ENCODE measurements at places on chromosomes 11 and 22.

DNA sequence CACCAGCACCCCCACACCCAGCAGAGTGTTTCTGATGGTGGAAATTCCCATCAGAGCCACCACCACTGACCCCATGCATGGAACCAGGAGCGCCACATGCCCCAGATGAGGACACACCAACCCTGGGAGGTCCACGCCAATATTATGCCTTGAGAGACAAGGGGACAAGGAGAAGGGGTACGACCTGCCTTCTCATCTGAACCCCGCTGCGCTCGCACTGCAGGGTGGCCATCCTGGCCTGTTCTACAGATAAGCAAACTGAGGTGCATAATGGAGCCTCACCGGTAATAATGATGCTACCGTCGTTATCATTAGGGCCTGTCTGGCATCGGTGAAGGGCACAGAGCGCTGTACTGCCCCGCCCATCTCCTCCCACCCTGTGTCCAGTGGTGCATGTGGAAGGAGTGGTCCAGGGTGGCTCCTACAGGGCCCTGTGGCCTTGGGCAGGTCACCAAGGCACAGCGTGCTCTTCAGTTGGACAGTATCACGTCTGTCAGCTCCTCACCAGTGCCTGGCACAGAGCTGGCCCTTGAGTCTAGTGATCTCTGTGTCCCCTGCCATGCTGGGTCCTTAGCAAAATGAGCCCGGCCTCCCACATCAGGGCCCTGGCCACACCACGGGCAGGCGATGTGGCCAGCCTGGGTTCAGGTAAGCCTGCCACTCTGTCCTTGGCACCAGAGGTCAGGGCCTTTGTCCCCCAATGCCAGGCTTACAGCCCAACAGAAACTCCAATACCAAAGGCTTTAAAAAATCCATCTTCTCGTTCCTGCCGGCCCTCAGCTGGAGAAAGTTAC is 92.2 kb downstream of the PHF21B start:
- DNase-seq, result no peak

GRCh38 chr11:122304973-122305372 is 189.0 kb upstream of the BLID start:
- no peak for DNase-seq

DNA sequence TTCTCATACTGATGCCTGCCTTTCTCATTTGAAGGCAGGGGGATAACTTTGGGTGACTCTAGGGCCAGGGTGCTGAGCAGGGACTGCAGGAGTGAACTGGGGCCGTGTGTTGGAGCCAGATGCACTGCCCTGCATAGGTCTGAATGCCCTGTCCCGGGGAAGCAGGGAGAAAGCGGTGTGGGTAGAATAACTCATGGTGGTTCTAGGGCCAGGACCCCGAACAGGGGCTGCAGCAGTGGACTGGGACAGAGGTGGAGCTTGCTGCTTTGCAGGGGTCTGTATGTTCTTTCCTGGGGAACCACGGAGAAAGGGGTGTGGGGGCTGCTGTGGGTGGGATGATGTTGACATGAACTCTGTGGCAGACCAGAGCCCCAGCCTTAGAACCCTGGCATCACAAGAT is 52.9 kb downstream of the GAB4 start:
- no peak for DNase-seq

DNA sequence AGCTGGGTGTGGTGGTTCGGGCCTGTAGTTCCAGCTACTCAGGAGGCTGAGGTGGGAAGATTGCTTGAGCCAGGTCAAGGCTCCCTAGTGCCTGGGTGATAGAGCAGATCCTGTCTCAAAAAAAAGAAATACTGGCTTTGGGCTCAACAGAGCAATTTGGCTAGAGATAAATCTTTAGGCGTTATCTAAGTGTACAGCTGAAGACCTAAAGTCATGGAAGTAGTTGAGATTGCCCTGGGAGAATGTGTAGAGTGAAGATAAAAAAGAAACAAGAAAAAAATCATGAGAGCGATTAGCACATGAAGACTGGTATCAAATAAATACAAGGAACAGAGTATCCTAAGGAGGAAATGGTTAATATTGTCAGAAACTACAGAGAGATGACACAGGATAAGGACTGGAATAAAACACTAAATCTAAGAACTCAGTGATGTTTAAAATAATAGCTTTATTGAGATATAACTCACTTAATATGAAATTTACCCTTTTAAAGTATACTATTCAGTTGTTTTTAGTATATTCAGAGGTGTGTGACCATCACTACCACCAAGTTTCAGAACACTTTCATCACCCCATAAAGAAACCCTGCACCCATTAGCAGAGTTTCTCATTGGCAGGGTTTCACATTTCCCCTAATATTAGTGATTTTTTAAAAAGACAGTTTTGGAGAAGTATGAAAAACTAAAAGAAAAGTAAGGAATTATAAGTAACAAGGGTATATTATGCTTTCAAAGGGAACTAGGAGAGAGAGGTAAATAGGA is 20.7 kb downstream of the PIK3C2A start:
- DNase-seq, result no peak

GRCh38 chr11:122229078-122229477 is 113.1 kb upstream of the BLID start:
- DNase-seq, result peak; percentile 48

DNA sequence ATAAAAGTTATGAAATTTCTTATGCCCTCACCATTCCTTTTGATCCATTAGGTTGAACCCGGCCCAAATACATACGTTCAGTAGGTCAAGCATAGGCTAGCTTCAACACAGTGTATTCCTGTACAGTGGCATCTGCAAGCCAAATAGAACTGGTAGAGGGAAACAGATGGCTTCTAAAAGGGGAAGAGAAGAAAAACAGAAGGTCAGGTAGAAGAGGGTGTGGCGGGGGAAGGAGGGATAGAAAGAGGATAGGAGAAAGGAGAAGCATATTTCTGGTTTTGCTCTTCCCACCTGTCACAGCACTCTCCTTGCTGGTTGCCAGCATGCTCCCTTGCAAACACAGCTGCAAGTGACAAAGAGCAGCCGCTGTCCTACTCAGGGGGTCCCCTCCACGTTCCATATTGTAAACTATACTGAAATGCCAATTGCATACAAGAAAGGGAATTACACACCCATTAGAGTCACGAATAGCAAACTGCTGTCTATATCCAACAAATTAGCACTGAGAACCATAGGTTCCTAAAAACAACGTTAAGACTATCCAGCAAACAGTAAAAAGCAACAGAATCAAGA is 71.8 kb downstream of the PHF21A start:
- no peak for DNase-seq

DNA sequence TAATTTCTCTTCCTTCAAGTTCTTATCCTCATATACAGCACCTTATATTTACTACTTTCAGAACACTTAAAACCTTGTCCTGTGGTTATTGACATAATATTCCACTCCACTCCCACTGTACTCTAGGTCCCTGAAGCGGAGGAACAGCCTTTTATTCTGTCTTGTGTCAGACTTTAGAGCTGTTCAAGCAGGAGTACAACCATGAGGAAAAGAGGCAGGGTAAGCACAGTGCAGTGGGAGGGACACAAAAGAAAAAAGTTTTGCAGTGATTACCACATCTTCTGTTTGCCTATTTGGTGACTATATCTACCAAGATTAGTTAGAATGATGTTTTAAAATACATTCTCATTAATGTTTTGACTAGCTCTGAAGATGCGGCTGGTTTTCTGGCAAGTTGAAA is 122.0 kb upstream of the CEP126 start:
- no peak for DNase-seq

- no peak for DNase-seq
Observed at GRCh38 chr11:76394411-76394810, 13.3 kb downstream of the GVQW3 start.

GRCh38 chr22:49894322-49895054 is 23.8 kb downstream of the ALG12 start:
- no peak for DNase-seq
